ENCODE measurements at places on chromosomes 7 and 10. TPM values are rescaled to one million over a fixed set of nuclear protein-coding genes. Genes with fewer than 3 reads are reported as not detected.

DNA sequence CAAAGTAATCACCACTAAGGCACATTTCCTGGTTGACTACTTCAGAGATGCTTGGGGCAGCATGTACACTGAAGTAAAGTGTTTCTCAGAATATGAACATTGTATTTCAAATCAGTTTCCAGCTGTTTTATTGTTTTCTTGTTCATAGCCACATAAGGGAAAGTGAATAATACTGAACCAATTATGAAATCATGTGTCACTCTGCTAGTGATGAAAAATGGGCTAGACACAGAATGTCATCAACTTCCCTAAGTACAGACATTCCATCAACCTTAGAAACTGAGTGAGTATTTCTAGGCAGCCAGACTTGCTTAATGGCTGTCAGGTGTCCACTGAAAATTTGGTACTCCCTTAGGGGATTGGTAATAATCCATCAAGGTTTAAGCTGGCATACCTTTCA, 603.5 kb downstream of the ARL4A start:
- H3K4me3 ChIP-seq = no peak overlapping the region
- H3K27ac ChIP-seq = no peak overlapping the region
- no peaks in the 10 kb centered on the region for H3K27me3 ChIP-seq
- DNase-seq = no peak
- H3K4me1 ChIP-seq = no peaks in the 10 kb centered on the region

GRCh38 chr10:51986516-51986915, 287.1 kb upstream of the CSTF2T start:
- H3K4me3 ChIP-seq = no peak overlapping the region
- no peak for DNase-seq
- no peaks in the 10 kb centered on the region for H3K4me1 ChIP-seq
- H3K27me3 ChIP-seq = no peaks in the 10 kb centered on the region
- H3K27ac ChIP-seq = no peak overlapping the region

- H3K4me3 ChIP-seq = no peak overlapping the region
- H3K4me1 ChIP-seq = no peaks in the 10 kb centered on the region
- no peak for DNase-seq
- H3K27me3 ChIP-seq = no peaks in the 10 kb centered on the region
These were observed 184.6 kb downstream of the SEC23IP start for GRCh38 chr10:120076996-120077706.

DNA sequence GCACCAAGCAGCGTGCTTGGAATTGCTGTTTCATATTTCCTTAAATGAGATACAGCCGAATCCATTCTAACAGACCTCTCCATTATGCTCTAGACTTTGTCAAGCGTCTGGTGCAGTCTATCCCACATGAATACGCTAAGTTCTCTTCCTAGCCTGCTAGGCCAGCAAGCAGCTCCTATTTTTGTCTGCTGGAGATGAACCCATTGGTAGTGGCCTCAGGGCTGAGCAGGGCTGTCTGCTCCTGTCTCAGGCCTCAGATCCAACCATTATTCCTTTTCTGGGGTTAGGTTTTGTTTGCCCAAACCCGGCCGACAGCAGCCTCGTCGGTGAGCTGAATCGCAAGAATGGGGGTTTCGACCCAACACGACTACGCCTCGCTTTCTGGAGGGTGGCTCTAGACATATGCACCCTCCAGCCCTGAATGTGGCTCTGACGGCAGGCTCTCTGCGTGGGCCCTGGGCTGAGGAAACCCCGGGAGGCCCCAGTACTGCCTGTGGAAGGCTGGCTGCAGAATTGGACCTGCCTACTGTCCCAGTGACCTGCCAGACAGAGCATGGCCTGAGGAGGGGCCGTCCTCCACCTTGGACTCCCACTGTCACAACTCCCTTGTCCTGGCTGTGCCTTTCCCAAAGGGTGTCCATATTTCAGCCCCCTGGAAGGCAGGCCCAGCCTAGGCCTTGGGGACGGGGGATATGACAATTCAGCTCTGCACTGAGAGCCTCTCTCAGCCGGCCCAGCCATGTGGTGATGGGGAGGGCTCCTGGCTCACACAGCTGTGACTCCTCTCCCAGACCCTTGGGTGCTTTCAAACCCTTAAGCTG, 267.9 kb upstream of the TCERG1L start:
- DNase-seq = no peak
- no peaks in the 10 kb centered on the region for H3K36me3 ChIP-seq
- H3K27ac ChIP-seq = no peak overlapping the region
- H3K4me3 ChIP-seq = no peak overlapping the region
- no peaks in the 10 kb centered on the region for H3K4me1 ChIP-seq

- peaks cover 26% of the 10 kb centered on the region for H3K36me3 ChIP-seq
- H3K4me3 ChIP-seq = no peak overlapping the region
- DNase-seq = no peak
- H3K27me3 ChIP-seq = no peaks in the 10 kb centered on the region
- peaks cover 40% of the 10 kb centered on the region for H3K4me1 ChIP-seq
These were observed 10.8 kb downstream of the KLF6 start for GRCh38 chr10:3774018-3774813.

- H3K4me1 ChIP-seq = no peaks in the 10 kb centered on the region
- DNase-seq = no peak
- H3K4me3 ChIP-seq = no peak overlapping the region
- H3K36me3 ChIP-seq = no peaks in the 10 kb centered on the region
- no peak overlapping the region for H3K27ac ChIP-seq
- no peaks in the 10 kb centered on the region for H3K27me3 ChIP-seq
These were observed 806.9 kb upstream of the SORCS1 start for GRCh38 chr10:107971411-107971810.

DNA sequence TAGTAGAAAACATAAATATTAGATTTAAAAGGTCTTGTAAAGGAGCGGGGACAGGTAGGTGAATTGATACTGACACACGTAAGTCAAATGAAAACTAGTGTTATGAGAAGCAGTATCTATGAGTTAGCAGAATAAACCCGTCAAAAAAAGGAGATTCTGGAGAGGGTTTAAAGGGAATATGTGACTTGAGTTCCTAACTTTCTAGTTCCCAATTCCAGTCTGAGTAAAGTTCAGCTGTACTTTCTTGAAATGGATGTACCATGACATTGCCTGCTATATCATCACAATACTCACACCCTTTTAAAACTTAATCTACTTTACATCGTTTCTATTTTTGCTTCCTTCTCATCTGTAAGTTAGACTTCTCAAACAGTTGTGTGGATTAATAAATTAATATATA, 122.2 kb downstream of the NRBF2 start:
- no peaks in the 10 kb centered on the region for H3K27me3 ChIP-seq
- no peak overlapping the region for H3K4me3 ChIP-seq
- no peak for DNase-seq
- H3K36me3 ChIP-seq = peaks cover 19% of the 10 kb centered on the region
- H3K4me1 ChIP-seq = peaks cover 15% of the 10 kb centered on the region

GRCh38 chr7:14751461-14751860, 151.1 kb downstream of the DGKB start:
- H3K4me3 ChIP-seq = no peak overlapping the region
- H3K4me1 ChIP-seq = no peaks in the 10 kb centered on the region
- no peaks in the 10 kb centered on the region for H3K27me3 ChIP-seq
- no peaks in the 10 kb centered on the region for H3K36me3 ChIP-seq
- no peak overlapping the region for H3K27ac ChIP-seq

GRCh38 chr7:66250711-66251110, 45.6 kb downstream of the TPST1 start:
- H3K4me1 ChIP-seq = no peaks in the 10 kb centered on the region
- no peak for DNase-seq
- no peak overlapping the region for H3K4me3 ChIP-seq
- H3K27ac ChIP-seq = no peak overlapping the region
- no peaks in the 10 kb centered on the region for H3K27me3 ChIP-seq
- no peaks in the 10 kb centered on the region for H3K36me3 ChIP-seq

GRCh38 chr7:30278849-30279652, 5.3 kb upstream of the ZNRF2 start:
- H3K27ac ChIP-seq = no peak overlapping the region
- H3K4me3 ChIP-seq = no peak overlapping the region
- H3K27me3 ChIP-seq = no peaks in the 10 kb centered on the region
- H3K36me3 ChIP-seq = no peaks in the 10 kb centered on the region

- no peak for DNase-seq
- H3K36me3 ChIP-seq = no peaks in the 10 kb centered on the region
- no peaks in the 10 kb centered on the region for H3K4me1 ChIP-seq
- H3K27me3 ChIP-seq = no peaks in the 10 kb centered on the region
- no peak overlapping the region for H3K27ac ChIP-seq
These were observed 19.5 kb upstream of the KCTD7 start for GRCh38 chr7:66609176-66609575.

DNA sequence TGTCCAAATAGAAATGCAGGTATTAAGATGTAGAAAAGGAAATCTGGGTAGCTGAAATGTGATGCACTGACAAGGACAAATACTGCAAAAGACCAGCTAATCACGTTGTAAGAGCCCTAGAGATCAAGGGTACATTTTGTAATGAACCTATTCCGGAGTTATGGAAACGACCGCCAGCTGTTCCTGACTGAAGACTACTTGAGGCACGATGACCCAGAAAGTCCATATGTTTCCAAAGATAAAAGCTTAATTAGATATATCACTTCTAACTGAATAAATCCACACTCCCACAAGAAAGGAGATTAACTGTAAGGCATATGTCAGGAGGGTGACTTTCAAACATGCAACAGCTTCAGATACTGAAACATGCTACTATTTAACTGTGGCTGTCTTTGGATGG, 253.5 kb downstream of the NSUN6 start:
- no peak overlapping the region for H3K4me3 ChIP-seq
- H3K4me1 ChIP-seq = no peaks in the 10 kb centered on the region
- no peak for DNase-seq
- no peak overlapping the region for H3K27ac ChIP-seq
- H3K36me3 ChIP-seq = no peaks in the 10 kb centered on the region

DNA sequence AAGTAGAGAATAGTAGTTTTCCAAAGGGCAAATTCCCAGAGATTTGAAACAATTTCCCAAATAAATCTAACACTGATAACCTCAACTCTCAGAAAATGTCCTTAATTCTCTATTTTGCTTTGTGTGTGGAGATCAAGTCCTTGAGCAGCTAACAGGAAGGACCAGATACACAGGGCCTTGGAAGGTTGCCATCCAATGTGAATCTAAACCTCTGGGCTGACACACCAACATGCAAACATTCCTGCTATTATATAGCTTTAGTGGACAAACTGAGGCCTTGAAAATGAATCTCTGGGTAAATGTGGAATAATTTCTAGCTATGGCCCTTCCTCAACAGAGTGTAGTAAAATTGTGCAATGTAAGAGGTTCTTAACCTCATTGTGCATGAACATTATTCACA, 44.1 kb upstream of the PARD3 start:
- H3K36me3 ChIP-seq = no peaks in the 10 kb centered on the region
- no peak overlapping the region for H3K27ac ChIP-seq
- H3K4me1 ChIP-seq = peaks cover 4% of the 10 kb centered on the region
- DNase-seq = no peak
- H3K4me3 ChIP-seq = no peak overlapping the region
- H3K27me3 ChIP-seq = no peaks in the 10 kb centered on the region

- DNase-seq = no peak
- no peaks in the 10 kb centered on the region for H3K27me3 ChIP-seq
- H3K27ac ChIP-seq = no peak overlapping the region
- H3K4me3 ChIP-seq = no peak overlapping the region
- H3K36me3 ChIP-seq = no peaks in the 10 kb centered on the region
These were observed 44.8 kb downstream of the PRPF18 start for GRCh38 chr10:13631594-13631993.

DNA sequence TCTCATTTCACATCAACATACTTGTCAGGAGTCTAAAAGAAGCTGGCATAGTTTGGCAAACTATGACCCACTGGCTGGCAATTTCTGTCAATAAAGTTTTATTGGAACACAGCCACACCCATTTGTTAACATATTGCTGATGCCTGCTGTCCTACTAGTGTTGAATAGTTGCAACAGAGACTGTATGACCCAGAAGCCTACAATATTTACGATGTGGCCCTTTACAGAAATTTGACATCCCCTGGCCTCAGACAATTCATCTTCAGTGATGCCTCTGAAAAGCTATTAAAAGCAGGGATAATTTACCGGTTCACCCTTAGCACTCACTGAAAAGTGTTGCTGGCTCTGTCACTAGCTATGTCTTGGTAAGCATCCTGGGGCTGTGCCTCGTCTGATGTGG, 155.2 kb downstream of the ARID5B start:
- H3K4me3 ChIP-seq = no peak overlapping the region
- H3K36me3 ChIP-seq = peaks cover 13% of the 10 kb centered on the region
- no peaks in the 10 kb centered on the region for H3K4me1 ChIP-seq
- no peaks in the 10 kb centered on the region for H3K27me3 ChIP-seq
- DNase-seq = no peak

- H3K27ac ChIP-seq = peak overlapping the region; percentile 53
- H3K36me3 ChIP-seq = peaks cover 18% of the 10 kb centered on the region
- no peaks in the 10 kb centered on the region for H3K27me3 ChIP-seq
- DNase-seq = no peak
These were observed 13.7 kb downstream of the CISD1 start for GRCh38 chr10:58282615-58283014.

- no peaks in the 10 kb centered on the region for H3K4me1 ChIP-seq
- no peaks in the 10 kb centered on the region for H3K36me3 ChIP-seq
- peaks cover 93% of the 10 kb centered on the region for H3K27me3 ChIP-seq
- no peak overlapping the region for H3K27ac ChIP-seq
- no peak for DNase-seq
- H3K4me3 ChIP-seq = no peak overlapping the region
These were observed 213.7 kb downstream of the GLI3 start for GRCh38 chr7:42023262-42023661.

- H3K27me3 ChIP-seq = no peaks in the 10 kb centered on the region
- no peak overlapping the region for H3K4me3 ChIP-seq
- H3K27ac ChIP-seq = no peak overlapping the region
- DNase-seq = no peak
- no peaks in the 10 kb centered on the region for H3K36me3 ChIP-seq
- H3K4me1 ChIP-seq = no peaks in the 10 kb centered on the region
These were observed 972.6 kb downstream of the KCNMA1 start for GRCh38 chr10:76665029-76665428.

MBL2 gene
- total RNA-seq = not detected

CALML5 gene
- 6.3 TPM for total RNA-seq

STYXL1 gene
- 98.2 TPM for total RNA-seq

CH25H gene
- not detected for total RNA-seq

PLEKHA1 gene
- total RNA-seq = 33.8 TPM

CALCR gene
- not detected for total RNA-seq

FAM20C gene
- 34.0 TPM for total RNA-seq

TMEM270 gene
- 0.72 TPM for total RNA-seq

CD36 gene
- 0.28 TPM for total RNA-seq

ANLN gene
- 239 TPM for total RNA-seq

ADGRA1 gene
- not detected for total RNA-seq

TDRD1 gene
- not detected for total RNA-seq

TMEM176A gene
- not detected for total RNA-seq
